ENCODE measurements at places on chromosomes 16 and 17.

DNA sequence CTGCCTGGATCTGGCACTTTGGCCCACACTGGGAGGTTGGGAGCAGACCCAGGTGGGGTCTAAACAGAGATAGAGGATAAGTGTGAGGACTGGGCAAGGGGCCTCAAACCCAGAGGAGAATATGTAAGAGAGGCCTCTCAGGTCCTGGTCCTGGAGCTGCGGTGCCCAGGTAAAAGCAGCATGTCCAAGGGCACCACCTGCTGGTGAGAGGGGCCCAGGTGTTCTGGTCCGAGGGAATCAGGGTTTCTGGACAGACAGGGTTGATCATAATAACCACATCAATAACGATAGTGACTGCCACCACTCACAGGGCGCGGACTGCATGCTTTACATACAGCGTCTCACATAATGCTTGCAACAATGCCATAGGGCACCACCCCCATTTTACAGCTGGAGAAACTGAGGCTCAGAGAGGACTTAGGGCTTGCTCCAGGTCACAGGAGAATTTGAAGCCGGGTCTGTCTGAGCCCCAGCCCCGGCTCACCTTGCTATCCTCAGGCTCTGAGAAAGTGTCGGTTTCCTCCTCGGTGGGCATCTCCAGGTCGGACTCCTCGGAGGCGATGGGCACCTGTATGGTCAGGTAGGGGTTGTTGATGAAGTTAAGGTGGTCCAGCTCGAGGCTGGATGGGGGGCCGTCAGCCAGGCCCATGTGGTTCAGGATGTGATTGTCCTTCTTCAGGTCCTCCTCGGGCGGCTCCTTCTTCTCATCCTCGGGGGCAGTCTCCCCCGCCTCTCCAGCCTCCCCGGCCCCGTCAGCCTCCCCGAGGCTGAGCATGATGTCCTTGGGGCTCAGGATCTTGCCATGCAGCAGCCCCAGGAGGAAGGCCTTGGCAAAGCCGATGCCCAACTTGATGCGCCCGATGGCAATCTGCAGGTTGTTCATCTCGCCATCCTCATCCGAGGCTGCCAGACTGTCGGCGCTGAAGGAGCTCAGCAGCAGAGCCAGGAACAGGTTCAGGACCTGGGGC is 19.1 kb upstream of the CD79B start:
- DNase-seq = no peak

GRCh38 chr16:29306943-29307597 is 99.4 kb downstream of the NPIPB11 start:
- DNase-seq = no peak

DNA sequence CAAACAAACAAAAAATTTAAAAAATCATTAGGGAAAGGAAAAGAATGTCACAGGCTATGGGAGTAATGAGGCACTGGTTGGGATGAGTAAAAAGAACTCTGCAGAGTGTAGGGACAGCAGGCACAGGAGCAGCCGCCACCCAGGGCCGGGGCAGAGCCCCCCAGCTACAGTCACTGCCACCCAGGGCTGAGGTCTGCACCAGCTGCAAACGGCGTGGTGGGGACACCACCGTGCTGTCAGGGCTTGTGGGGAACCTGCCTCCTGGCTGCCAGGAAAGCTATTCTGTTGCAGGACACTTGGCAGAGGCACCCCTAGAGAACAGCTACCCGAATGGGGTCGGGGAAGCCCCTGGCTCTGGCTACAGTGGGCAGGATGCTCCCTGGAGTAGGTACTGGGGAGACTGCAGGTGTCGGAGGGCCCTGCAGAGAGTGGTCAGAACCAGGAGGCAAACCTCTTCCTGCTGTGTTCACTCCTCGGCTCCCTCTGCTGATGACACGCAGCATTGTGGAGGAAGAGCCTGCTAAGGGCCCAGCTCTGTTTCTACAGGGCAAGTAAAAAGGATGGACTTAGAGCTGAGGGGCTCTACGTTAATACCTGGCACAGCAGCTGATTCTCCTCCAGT is 32.3 kb upstream of the CAPN15 start:
- peak; percentile 16 for DNase-seq

DNA sequence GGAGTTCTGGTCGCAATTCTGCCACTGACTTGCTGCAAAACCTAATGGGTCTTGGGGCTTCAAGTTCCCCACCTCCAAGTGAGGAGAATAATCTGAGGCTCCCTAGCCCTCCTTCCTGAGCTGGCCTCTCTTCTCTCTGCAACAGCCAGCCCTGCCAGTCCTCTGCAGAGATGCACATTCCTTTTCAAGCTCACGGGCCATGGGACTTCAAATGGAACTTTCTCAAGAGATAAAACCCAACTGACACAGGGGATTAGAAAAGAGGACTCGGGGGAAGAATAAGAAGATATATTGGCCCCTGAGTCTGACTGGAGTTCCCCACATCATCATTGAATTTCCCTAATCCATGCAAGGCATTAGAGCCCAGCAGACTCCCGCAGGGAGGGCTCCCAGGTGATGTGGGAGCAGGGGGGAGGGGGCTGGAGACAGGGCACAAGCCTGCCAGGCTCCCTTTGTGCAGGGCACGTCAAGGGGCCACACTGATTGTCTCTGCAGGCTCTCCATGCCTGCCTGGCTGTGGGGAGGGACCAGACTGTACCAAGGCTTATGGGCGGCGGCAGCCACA is 131.0 kb downstream of the CCDC144A start:
- DNase-seq = no peak

DNA sequence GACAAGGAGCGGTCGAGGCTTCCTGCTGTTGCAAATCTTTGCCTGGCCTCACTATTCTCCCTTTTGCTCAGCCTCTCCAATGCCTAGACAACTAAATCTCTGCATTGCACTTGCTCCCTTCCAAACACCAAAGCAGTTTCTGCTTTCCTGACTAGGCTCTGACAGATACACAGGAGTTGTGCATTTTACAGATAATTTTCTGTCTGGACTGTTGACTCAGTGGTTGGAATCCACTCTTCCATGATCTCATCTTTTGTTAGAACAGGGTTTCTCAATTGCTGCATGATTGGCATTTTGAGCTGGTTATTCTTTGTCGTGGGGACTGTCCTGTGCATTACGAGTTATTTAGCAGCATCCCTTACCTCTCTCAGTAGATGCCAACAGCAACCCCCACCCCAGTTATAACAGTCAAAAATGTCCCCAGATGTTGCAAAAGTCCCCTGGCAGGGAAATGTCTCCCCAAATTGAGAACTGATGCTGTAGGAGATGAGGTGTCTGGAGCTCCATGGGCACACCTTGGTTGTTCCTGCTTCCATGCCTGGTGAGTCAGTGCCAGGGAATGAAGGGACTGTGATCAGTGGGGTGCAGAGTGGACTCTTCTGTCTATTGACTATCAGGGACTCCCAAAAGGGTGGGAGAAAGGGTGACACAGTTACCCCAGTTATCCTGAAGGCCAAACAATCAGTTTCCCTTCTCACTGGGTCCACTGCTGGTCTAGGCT is 557.4 kb upstream of the PSMD7 start:
- DNase-seq = no peak

DNA sequence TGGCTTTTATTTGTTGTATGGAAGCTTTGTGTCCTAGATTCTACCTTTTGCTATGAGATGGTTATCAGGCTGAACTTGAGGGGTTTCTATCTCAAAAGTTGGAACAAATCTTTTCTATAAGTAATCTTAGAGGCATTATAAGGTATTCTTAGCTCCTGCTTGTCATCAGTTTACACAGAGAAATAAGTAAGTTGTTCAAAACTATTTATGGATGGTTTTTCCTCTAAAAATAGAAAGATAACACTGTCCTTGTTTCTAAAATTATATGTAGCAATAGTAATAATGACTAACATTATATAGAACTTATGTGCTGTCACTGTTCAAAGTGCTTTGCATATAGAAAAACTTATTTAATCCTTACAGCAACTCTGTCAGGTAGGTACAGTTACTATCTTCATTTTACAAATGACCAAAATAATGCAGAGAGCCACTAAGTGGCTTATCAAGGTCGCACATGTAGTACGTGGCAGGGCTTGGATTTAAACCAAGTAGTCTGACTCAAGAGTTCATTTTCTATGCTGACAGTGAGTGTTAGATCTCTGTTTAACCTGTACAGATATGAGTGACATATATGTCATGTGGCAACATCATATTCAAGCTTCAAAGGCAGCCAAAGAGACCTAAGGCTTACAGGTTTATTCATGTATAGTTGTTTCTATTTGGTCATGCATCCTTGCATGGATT is 59.0 kb downstream of the PHKB start:
- peak; percentile 73 for DNase-seq

DNA sequence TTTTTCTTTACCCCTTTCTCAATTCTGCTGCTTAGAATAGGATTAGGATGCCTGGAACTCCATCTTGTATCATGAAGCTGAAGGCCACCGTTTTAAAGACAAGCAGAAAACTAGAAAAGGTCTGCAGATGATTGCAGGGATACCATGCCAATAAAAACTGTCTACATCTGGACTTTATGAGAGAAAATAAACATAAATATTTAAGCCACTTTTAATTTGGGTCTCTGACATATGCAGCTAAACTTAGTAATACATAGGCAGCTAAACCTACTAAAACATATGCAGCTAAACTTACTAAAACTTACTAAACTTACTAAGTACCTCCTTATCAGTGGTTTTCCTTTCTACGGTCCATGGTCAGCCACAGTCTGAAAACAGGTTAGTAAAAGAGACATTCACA is 48.4 kb downstream of the FBXL20 start:
- no peak for DNase-seq

DNA sequence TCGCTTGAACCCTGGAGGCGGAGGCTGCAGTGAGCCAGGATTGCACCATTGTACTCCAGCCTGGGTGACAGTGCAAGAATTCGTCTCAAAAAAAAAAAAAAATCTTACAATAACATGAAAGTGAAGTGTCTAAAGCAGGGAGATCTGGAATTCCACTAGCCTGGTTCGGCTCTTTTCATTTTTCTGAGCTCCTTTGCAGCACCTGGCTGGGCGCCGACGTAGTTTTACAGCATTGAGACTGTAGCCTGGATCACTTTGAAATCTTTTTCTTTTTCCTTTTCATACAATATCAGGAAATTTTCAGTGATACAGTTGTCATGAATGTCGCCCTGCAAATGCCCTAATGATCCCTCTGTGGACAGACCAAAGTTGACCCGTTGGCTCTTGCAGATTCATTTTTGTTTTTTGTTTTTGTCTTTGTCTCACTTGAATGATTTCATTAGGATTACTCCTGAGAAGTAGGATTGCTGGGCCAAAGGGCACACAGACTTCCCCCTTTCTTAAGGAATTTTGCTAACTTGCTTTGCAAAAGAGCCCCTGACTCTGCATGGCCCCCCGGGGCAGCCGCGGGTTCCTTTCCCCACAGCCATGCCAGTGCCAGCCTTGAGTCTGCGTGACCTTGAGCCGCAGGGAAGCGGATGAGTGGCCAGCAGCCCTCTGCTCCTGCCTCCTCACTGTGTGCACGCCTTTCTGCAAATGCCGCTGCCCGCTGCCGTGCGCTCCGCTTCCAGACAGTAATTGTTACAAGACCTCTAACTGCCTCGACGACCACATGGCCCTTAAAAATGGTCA is 28.0 kb downstream of the CRISPLD2 start:
- DNase-seq = no peak

GRCh38 chr16:1494129-1494640 is 1.0 kb downstream of the TELO2 start:
- DNase-seq = peak; percentile 13

DNA sequence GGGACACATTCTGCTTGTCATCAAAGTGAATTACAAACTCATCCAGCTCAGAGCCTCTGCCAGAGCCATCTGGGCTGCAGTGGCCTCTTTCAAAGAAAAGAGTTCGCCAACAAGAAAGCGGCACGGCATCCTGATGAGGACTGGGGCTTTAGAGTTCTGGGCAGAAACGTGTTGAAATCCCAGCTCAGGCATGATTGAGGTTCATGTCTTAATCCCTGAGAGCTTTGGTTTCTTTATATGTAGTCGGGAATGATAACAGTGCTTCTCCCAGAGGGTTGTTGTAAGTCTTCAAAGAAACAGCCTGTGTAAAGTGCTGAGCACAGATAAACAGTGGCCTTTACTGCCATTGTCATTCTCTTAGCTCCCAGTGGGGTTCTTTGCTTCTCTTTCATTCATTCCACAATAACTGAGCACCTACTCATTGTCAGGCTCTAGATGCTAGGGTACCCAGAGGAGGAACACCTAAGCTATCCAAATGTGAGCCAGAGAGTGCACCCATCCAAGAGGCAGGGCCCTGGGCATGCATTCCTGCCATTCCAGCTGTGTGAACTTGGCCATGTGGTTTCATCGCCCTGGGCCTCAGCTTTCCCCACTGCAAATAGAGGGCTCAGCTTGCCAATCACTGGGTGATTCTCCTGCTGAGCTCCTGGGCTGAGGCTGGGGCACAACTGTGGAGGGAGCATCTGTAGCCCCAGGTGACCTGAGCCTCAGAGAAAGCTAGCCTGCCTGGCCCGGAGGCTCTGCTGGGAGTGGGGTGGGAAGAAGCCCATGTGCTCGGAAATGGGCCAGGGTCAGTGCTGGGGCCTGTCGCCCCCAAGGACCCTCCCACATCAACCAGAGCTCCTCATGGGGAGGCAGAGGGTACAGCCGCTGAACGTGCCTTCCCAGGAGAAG is 38.3 kb upstream of the CRHR1 start:
- DNase-seq = no peak

GRCh38 chr16:58515871-58516767 is 802 bp downstream of the SETD6 start:
- DNase-seq = peak; percentile 25

DNA sequence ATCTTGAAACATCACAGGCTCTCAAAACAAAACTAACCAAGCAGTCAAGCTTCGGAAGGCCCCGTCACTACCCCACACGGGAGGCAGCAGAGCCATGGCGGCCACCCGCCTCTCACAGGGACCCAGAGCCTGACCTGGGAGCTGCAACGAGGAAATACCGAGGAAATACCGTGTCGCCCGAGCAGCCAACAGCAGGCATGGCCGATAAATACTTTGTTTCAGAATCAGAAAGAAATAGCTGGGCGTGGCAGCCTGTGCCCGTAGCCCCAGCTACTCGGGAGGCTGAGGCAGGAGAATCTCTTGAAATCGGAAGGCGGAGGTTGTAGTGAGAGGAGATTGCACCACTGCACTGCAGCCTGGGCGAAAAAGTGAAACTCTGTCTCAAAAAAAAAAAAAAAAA is 6.9 kb downstream of the LMF1 start:
- DNase-seq = no peak

DNA sequence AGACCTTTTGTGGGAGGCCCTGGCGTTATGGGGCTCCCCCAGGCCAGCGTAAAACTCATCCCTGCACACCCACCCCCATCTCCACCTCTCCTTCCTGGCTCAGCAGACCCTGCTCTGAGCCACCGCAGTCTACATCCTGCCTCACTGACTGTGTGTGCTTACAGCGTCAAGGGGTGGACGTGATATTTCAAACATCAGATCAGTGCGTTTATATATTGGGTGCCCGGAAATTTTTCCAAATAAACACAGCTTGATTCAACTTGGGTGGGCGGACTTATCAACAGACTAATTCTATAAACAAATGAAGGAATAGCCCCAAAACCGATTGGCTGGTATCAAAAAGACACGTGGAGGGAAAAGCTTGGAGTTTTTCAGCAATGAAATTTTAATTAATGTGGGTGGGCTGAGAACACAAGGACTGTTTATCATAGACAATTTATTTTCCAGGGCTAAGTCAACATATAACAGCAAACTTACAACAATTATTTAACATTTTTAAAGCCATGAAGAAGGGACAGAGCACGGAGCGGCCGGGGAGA is at the start of gene FOXL1:
FOXL1 (plus strand) TSS at position 489 of the 539 bp plus-strand sequence. CDS start 175 bp downstream, outside the sequence.
- no peak for DNase-seq

DNA sequence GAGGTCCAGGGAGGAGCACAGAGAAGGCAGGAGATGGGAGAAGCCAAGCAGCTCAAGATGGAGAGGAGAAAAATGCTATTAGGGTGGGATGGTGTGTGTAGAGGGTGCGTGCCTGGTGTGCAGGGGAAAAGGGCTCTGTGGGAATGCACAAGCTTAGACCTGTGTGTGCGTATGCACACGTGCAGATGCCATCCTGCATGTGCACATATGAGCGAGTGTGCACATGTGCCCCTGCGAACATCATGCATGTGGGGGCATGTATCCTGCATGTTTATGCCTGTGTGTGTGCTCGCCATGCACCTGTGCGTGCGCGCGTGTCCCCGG is 438 bp upstream of the KCNJ12 start:
- DNase-seq = no peak

All from OCI-M1 (cell line).